ENCODE measurements at places on chromosomes 2 and 18.

DNA sequence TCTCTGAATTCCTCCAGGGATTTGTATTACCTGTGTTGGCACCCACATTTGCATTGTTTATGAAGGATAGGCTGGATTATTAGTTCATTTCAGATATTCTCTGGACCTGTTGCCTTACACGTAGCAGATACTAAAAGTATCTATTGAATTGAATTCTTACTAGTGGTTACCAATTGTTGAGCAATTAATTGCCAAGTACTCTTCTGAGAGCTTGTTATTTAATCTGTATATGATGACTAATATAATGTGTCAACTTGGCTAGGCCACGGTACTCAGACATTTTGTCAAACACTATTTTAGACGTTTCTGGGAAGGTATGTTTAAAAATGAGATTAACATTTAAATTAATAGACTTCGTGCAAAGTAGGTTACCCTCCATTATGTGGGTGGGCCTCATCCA lies 2.5 kb upstream of the SPP2 start:
- DNase-seq = no peak

DNA sequence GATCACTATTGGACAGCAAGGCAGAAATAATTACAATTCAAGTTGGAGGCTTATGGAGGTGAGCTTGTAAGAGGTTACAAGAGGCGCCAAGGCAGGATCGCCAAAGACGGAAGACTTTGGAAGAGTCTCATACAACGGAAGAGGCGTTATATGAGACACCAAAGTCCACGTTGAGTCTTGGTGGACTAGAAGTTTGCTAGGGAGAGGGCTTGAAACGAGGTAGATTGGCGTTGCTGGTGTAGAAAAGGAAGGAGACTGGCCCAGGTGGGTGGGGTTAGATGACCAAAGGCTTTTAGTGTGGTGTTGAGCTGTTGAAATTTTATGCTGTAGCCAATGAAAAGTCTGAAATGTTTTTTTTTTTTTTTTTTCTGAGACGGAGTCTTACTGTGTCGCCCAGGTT lies 1.4 kb downstream of the MSH2 start:
- no peak for DNase-seq

DNA sequence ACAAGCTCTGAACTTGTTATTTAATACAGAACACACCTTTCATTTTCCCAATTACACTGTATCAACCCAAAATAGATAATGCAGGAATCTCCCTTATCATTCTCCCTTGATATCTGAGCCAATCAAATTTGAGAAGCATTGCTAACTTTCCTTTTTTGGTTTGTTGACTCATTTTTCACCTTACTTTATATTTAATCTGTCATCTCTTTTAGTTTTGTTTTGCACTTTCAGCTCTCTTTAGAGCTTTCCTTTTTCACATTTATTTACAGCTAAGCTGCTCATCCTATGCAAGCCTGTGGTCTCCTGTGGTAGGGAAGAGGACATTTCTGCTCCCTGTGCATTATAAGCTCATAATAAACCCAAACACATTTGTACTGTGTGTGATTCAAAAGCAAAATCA lies 50.1 kb downstream of the ITGAV start:
- no peak for DNase-seq

DNA sequence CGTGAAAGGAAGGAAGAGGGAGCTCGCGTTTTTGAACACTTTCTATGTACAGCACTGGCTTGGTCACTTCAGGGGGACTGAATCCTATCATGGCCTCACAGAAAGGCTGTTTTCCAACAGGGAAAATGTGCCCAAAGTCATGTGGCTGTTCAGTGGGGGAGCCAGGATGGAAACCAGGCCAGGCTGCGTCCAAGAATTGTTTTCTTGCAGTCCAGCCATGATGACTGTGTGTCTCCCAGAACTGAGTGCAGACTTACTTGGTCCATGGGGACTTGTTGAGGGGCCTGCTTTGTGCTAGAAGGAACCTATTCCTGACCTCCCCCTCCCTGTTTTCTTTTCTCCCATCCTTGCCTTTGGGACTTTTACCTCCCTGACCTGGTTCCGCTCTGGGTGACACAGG lies 46.9 kb downstream of the EMILIN2 start:
- no peak for DNase-seq

DNA sequence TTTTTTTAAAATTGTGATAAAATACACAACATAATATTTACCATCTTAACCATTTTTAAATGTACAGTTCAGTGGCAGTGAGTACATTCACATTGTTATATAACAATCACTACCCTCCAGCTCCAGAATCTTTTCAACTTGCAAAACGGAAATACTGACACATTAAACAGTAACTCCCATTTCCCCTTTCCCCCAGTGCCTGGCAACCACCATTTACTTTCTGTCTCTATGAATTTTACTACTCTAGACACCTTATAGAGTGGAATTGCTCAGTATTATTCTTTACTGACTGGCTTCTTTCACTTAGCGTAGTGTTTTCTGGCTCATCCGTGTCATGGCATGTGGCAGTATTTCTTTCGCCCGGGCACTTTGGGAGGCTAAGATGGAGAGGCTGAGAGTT lies 32.6 kb downstream of the FASTKD2 start:
- no peak for DNase-seq

All from tongue (tissue), 3 donors.